ENCODE measurements at places on chromosomes 4 and X.

- no peak for DNase-seq
Measured at GRCh38 chr4:145779319-145779801, 99.4 kb downstream of the C4orf51 start.

DNA sequence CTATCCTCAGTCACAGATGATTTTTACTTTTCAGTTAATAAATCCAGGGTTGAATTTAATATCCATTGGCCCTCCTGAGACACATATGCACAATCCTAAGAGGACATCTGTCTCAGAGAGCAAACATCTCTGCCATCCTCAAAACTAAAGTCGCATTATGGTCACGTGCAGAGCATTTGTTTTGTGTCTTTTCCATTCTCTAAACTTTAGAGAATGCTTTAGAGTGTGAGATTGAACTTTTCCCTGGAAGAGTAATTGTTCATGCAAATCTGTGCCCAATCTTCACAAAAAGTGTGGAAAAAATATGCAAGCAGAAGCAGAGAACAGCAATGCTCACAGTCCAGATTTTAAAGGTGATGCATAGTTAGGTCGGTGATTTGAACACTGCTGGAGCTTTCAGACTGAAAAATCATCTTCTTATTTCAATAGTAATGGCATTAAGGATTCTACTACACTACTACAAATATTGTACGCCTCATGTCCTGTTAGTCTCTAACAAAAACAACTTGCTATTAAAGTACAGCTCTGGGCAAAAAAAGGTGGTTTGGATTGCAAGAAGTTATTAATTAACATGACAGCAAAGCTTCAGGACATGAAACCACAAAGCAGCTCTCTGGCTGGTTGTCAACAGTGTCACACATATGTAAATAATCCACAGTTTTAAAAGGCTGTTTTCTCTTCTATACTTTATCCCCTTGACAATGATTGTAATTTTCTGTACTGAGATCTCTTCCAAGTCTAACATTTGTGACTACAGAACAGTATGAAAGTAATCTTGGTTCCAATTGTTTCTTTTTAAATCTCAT, 19.9 kb downstream of the DCHS2 start:
- DNase-seq = no peak

DNA sequence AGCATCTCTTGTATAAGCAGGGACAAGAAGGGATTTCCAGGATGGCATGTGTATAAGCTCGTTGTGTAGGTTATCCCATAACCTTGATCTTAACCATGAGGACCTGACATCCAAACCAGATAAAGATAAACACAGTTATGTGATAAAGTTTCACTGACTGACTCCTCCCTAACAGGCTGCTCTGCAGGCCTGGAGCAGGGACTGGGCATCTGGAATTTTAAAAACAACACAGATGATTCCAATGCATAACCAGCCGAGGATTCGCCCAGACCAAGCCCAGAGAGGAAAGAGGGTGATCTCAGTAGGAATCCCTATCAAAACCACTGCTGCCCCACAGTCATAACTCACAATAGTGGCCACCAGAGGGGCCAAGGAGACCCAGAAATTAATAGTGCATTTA, 22.7 kb downstream of the KLF3 start:
- DNase-seq = no peak

DNA sequence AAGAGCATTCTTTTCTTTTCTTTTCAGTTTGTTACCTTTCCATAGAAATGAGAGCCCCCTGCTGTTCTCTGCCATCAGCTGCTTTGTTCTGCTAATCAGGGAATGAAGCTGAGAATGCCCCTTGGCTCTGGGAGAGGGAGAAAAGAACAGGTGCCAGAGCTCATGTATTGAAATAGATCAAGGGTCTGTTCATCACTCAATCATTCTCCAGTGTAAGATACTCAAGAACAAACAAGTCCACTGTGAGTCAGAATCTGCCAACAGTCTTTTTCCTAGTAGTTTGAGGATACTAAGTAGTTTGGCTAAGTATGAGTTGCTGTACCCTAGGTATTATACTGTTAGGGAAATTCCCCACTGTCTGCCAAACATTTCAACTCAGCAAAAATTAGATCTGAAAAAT, 144.3 kb downstream of the RTL3 start:
- no peak for DNase-seq

DNA sequence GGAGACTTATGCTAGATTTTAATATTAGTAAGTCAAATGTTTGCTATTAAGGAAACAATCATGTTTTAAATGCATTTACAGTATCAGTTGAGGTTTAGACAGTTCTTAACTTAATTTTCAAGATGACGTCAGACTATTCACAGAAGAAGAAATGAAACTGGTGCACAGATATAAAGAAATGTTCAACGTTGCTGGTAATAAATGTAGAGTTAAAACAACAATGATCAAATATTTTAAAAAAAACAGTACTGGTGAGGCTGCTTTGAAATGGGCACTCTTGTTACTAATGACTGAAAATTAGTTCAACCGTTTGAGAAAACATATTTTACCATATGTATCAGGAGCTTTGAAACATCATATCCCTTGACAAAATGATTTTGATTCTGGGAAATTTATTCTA, 44.2 kb downstream of the ABHD18 start:
- DNase-seq = no peak

GRCh38 chrX:10485326-10485725, 135.1 kb downstream of the MID1 start:
- no peak for DNase-seq

GRCh38 chr4:56986952-56987351, 8.3 kb downstream of the POLR2B start:
- no peak for DNase-seq

DNA sequence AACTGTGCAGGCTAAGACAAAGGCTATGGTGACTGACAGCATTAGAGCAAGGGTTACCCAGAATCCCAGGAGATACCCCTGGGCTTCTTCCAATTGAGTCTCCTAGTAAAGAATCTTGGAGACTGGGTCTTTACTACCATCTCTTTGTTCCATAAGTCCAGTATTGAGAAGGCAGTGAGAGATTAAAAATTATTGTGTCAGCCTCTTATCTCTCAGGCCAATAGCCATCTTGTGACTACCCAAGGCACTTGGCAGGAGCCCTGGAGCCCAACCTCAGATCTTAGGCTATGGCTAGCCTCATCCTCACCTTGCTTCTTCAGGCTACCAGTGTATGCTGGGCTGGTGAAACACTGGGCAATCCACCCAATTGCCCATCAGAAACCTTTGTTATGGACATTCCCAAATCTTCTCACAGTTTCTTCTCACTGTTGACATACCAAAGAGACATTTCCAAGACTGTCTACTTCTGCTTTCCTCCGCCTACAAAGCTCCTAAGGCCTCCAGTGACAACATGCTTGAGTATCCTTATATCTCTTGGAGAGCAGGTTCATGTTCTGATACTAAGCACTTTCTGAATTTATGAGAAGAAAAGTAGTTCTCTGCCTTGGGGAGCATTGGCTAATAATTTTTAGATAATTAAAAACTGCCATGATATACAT, 76.3 kb upstream of the STIM2 start:
- no peak for DNase-seq

DNA sequence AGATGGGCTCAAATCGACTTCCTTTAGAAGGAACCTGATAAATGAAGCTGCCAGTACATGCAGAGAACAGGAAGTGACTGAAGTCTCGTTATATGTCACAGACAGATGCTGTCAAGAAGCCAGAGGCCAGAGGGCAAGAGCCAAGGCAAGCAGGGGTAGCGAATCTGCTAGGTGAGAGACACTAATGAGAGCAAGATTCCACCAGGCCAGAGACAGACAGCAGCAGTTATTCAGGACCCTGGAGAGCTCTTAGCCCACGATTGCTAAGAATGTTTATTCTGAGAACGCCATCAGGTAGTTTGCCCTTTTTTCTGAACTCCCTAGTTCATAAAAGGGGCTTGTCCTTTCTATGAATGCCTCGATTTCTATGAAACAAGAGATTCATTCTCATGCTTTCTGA, 73.7 kb downstream of the BEND2 start:
- peak; percentile 2 for DNase-seq
